Tibial nerve (tissue), 4 donors: ENCODE measurements at places on chromosomes 3 and 15. TPM values are rescaled to one million over a fixed set of nuclear protein-coding genes. Genes with fewer than 3 reads are reported as not detected.

The FSIP1 gene
- 0.20 TPM for total RNA-seq

GRCh38 chr3:112053229-112053628 is 18.7 kb downstream of the TMPRSS7 start:
- no peak overlapping the region for H3K4me3 ChIP-seq
- no peak overlapping the region for H3K27ac ChIP-seq
- no peak for DNase-seq
- H3K4me1 ChIP-seq: no peaks in the 10 kb centered on the region
- H3K27me3 ChIP-seq: no peaks in the 10 kb centered on the region
- no peaks in the 10 kb centered on the region for H3K36me3 ChIP-seq

GRCh38 chr15:92617549-92618520 is 37.7 kb downstream of the FAM174B start:
- no peaks in the 10 kb centered on the region for H3K27me3 ChIP-seq
- no peaks in the 10 kb centered on the region for H3K36me3 ChIP-seq
- no peaks in the 10 kb centered on the region for H3K4me1 ChIP-seq
- no peak overlapping the region for H3K27ac ChIP-seq
- DNase-seq: peak; percentile 53

GRCh38 chr3:81764002-81764401 is 2.6 kb upstream of the GBE1 start:
- no peaks in the 10 kb centered on the region for H3K36me3 ChIP-seq
- no peak overlapping the region for H3K27ac ChIP-seq
- H3K4me1 ChIP-seq: no peaks in the 10 kb centered on the region
- no peaks in the 10 kb centered on the region for H3K27me3 ChIP-seq

GRCh38 chr3:158735296-158736033 is 3.2 kb upstream of the RARRES1 start:
- H3K4me1 ChIP-seq: no peaks in the 10 kb centered on the region
- no peak for DNase-seq
- H3K36me3 ChIP-seq: peaks cover 63% of the 10 kb centered on the region

DNA sequence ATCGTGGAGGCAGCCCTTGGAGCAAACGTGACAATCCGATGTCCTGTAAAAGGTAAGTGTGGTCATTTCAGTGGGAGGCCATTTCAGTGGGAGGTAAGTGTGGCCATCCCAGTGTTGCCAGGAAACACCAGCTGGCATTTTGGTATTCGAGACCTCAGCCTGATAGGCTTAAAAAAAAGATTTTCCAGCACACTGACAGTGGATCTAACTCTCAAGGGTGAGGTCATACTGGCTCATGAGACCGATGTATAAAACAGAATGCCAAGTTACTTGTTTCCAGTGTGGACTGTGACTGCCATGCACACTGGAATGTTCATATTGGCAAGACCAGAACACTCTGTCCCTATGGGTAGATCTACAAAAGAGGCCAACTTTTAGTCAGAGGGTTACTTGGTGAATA is 244.4 kb upstream of the GOLGA6L4 start:
- DNase-seq: no peak
- H3K27ac ChIP-seq: no peak overlapping the region
- H3K36me3 ChIP-seq: no peaks in the 10 kb centered on the region
- H3K4me3 ChIP-seq: no peak overlapping the region
- peaks cover 12% of the 10 kb centered on the region for H3K4me1 ChIP-seq

- H3K4me1 ChIP-seq: no peaks in the 10 kb centered on the region
- no peak overlapping the region for H3K4me3 ChIP-seq
- H3K36me3 ChIP-seq: no peaks in the 10 kb centered on the region
These were observed 40.0 kb upstream of the ATP10A start for GRCh38 chr15:25903024-25903581.

- no peaks in the 10 kb centered on the region for H3K4me1 ChIP-seq
- H3K4me3 ChIP-seq: no peak overlapping the region
- no peaks in the 10 kb centered on the region for H3K27me3 ChIP-seq
- DNase-seq: no peak
These were observed 7.0 kb downstream of the CHST13 start for GRCh38 chr3:126531051-126531330.

DNA sequence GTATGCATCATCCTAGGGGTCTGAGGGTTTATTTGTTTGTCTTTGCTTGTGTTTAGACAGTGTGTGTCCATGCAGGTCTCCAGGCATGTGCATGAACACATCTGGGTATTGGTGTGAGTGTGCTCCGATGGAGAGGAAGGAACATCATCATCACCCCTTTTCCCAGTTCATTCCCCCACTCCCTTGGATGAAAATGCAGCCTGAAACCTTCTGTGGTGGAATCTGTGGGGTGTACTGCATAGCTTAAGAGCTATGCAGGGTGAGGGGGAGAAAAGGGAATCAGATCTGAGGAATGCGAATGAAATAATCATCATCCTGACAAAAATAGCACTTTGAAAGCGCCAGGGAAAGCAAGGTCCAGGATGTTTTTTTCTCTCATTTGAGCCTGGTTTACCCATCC is 520.1 kb downstream of the NTRK3 start:
- no peak for DNase-seq
- no peaks in the 10 kb centered on the region for H3K27me3 ChIP-seq
- H3K27ac ChIP-seq: no peak overlapping the region

DNA sequence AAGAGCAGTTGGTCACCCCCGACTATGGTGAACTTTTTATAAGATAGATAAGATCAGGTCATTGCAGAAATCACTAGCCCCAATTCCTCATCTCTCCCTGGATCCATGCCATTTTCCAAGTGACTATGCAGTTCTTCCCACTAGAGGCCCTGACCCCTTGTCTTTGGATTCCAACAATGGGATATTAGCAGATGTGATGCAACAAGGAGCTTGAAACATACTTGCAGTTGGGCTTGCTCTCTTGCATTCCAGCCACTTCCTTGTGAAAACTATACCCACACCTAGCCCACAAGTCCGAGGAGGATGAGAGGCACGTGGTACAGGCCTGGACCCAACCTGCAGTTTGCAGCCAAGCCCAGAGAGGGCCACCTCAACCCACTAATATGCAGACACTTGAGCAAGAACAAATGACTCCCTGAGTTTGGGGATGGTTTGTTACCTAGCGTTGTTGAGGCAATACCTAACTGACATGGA is 60.6 kb downstream of the SUCLG2 start:
- no peak overlapping the region for H3K27ac ChIP-seq
- no peaks in the 10 kb centered on the region for H3K27me3 ChIP-seq
- no peak for DNase-seq
- H3K4me1 ChIP-seq: peaks cover 5% of the 10 kb centered on the region
